Suppressor macrophage treated with lipopolysaccharide for 1 hour (primary cell): ENCODE measurements at places on chromosomes 7 and 10.
A peak's percentile ranks its signal among the peaks of the same experiment; 100 is the strongest.

GRCh38 chr10:29861811-29862505 is 197.4 kb downstream of the JCAD start:
- DNase-seq, result no peak

GRCh38 chr7:108415821-108416536 is 40.3 kb downstream of the NRCAM start:
- DNase-seq, result peak; percentile 77

GRCh38 chr7:6320791-6321190 is 48.4 kb upstream of the CYTH3 start:
- no peak for DNase-seq

- DNase-seq, result no peak
Measured at GRCh38 chr10:124596116-124596785, 134.6 kb downstream of the LHPP start.

DNA sequence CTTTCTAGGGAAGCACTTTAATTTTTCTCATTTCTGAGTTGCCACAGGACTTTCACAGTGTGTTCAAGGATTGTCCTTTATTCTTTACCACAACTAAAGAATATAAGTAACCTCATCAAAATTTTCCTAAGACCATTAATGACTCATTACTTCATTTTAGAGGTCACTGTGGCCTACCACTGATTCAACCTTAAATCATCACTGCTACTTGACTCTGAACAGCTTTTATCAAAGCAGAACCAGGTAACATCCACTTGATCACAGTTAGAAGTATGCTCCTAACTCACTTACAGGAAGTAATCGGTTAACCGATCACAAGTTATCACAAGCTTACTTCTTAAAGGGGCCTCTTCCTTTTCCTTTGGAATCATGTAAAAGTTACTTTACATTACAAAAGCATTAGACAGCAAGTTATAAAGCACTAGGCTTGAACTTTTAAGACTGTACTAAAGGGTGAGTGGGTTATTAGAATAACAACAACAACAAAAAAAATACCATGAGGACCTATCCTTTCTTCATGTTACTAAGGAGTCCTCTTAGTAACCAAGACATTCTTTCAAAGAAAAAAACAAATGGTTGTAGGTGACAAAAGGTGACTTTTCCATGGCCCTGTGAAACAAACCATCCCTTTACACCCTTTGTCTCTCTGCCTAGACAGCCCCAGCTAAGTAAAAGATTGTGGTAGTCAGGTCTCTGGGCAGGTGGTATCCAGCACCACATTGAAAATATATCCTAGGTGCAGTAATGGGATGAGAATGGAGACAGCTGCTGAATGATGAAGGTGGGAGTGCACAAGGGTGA is 40.0 kb upstream of the PDK4 start:
- DNase-seq, result peak; percentile 38

DNA sequence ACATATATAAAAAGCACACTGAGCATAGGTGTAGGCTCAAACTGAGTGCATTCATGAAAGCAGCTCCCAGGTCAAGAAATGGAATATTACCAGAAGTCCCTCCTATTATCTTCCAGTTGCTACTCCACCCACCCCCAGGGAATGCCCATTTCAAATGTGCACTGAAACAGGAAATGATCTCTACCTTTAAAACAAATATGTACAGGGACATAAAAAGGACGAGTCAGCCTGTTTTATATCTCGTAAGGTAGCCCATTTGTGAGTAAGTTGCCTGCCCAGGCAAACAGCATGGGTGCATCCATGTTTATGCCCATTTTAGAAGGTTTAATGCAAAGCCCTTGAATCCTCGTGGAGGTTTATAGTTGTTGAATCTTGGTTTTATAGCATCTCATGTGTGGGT is 10.4 kb downstream of the FFAR4 start:
- no peak for DNase-seq

- no peak for DNase-seq
Measured at GRCh38 chr7:70533614-70534013, 598.3 kb upstream of the GALNT17 start.

GRCh38 chr10:78553792-78554191 is 515.0 kb upstream of the ZMIZ1 start:
- DNase-seq, result no peak

DNA sequence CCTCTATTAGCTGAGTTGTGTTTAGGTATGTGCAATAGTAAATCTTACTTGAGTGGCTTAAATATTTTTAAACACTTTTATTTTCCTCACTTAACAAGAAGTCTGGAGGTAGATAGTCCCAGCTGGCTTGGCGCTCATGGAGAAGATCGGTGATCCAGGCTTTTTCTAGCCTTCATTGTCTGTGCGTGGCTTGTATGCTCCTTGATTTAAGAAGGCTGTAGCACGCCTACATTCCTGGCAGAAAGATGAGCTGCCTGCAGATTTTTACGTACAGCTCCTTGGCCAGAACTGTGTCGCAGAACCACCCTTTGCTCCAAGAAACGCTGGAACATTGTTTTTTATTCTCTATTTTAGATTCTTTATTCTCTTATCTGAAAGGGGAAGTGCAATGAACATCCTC is 284.1 kb downstream of the KIF20B start:
- no peak for DNase-seq

GRCh38 chr7:99099499-99100077 is 44.3 kb downstream of the SMURF1 start:
- DNase-seq, result no peak

- no peak for DNase-seq
Measured at GRCh38 chr7:51303142-51303525, 13.5 kb downstream of the COBL start.

DNA sequence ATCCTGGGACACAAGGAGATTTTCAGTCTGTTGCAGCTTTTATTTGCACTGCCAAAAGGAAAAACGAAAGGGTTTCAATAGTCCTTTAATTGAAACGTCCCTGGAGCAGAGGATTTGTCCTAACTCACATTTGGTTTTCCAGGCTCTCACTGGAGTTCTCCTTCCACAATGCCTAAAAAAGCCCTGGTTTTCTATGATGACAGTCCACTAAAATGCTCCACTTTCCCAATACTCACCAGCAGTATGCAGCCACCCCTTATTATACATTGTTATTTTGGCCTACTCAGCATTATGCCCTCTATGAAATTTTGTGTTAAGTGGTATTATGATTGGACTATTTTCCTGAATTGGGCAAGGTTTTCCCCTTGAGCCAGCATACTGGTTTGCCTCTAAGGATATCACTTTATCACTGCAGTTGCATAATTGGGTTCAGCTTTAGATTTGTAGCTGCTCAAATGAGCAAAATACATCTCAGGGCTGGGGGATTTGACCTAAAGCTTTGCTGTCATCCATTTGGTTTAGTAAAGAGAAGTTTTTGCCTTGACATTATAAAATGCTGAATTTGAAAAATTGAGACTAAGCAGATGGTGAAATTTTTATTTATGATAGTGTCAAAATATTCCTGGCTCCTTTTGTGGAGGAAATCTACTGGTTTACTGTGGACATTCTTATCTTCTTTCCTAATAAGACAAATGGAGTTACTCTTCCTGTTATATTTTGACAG is 239.2 kb downstream of the RNLS start:
- no peak for DNase-seq

GRCh38 chr7:33326485-33326848 is 197.1 kb downstream of the BBS9 start:
- no peak for DNase-seq

DNA sequence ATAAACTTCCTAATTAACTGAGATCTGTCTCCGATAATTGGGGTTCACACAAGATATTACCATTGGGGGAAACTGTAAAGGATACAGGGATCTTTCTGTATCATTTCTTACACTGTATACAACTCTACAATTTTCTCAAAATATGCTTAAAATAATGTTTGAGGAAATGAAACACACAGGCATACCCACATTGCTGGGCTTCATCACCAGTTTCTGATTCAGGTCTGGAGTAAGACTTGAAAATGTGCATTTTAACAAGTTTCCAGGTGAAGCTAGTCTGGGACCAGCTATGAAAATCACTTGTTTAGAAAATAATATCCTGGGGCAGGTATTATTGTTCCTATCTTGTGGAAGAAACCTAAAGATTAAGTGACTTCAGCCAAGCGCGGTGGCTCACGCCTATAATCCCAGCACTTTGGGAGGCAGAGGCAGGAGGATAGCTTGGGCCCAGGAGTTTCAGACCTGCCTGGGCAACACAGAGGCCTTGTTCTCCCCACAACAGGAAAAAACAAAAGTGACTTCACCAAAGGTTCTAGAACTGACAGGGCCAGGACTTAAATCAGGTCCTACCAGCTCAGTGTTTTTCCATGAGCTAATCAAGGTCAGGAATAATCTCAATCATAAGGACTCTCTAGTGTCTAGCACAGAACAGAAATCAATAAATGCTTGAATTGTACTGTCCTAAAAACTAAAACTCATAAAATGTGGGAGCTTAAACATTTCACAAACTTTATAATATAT is 12.6 kb downstream of the TOMM7 start:
- DNase-seq, result no peak

DNA sequence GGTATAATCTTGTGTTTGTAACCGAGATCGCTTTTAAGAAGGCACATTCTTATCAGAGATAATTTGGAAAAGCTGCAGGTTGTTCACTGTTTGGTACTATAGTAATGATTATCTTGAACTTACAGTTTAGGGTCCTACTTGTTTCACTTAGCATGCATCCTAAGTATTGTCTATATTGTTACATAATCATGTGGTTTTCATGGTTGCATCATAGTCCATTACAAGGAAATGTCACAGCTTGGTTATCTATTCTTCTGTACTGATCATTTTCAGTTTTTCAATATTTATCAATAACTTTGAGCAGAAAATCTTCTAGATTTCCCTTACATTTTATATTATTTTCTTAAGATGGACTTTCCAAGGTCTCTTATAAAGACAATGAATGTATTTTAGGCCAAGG is 116.3 kb downstream of the PLPP4 start:
- peak; percentile 41 for DNase-seq

DNA sequence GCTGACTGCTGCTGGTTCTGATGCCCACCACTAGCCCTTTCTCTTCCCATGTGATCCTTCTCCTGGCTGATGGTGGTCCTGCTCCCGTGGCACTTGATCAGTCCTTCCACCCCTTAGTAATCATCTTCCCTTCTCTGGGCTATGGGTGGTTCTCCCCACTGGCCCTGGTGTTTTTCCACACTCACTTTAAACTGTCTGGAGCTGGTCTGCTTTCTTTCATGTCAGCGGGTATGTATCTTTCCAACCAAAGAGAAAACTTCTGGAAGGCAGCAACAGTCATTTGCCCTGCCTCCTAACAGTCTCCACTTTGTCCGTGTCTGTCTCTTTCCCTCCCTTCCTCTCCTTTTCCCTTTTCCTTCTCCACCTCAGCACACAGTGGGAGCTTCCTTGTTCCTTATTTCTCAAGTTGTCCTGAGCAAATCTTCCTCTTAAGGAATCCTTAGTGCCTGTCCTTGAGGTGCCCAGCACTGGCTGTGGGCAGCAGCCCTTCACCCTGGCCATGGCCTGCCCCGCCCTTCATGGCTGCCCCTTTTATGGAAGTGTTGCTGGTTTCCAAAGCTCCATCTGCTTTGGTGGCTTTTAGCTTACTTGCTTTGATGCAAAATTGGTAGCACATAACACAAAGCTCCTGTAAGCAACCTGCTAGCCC is 189.0 kb downstream of the TCF7L2 start:
- DNase-seq, result no peak

- no peak for DNase-seq
Measured at GRCh38 chr10:95373660-95374059, 82.9 kb upstream of the PDLIM1 start.

- DNase-seq, result no peak
Measured at GRCh38 chr10:36188461-36188860, 546.4 kb upstream of the FZD8 start.

DNA sequence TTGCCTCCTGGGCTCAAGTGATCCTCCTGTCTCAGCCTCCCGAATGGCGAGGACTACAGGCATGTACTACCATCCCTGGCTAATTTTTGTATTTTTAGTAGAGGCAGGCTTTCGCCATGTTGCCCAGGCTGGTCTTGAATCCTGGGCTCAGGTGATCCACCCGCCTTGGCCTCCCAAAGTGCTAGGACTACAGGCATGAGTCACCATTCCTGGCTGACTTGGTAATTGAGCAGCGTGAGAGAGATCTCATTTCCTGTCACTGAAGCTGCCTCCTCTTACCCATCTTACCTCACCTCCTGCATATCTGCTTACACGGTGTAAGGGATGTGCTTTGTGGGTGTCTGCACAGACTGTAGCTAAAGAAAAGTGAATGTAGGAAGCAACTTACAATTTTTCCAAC is 9.7 kb downstream of the IFIT3 start:
- DNase-seq, result peak; percentile 55

GRCh38 chr7:117652943-117653680 is 173.3 kb downstream of the CFTR start:
- no peak for DNase-seq

- DNase-seq, result peak; percentile 72
Measured at GRCh38 chr10:119859420-119860258, 13.0 kb downstream of the MCMBP start.

- DNase-seq, result no peak
Measured at GRCh38 chr10:74867351-74867750, 41.0 kb downstream of the KAT6B start.

GRCh38 chr7:46513447-46513848 is 592.4 kb upstream of the IGFBP3 start:
- DNase-seq, result no peak

- DNase-seq, result no peak
Measured at GRCh38 chr7:33792041-33792440, 113.3 kb upstream of the BMPER start.

DNA sequence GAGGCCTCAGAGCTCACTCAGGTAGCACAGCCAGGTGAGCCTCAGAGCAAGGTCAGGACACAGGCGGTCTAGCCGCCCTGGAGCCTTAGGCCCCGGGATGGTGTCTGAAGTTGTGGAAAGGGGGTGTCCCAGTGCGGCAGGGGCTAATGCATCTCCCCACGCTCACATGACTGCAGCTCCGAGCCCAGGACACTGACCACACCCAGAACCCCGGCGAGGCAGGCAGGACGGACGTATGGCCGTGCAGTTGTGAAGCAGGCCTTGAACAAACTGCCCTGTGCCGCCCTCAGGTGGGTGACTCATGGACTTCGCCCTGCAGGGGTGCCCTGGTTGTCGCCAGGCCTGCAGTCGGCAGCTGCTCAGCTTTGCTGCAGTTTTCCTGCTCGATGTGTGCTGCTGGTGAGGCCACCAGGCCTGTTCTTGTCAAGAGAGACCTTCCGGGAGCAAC is 5.0 kb upstream of the PRKAR1B start:
- no peak for DNase-seq

- DNase-seq, result peak; percentile 80
Measured at GRCh38 chr10:43322769-43323168, 48.7 kb upstream of the FXYD4 start.

- DNase-seq, result no peak
Measured at GRCh38 chr10:97673736-97674525, 13.1 kb downstream of the AVPI1 start.
